ENCODE measurements at places on chromosomes 3 and 15.

DNA sequence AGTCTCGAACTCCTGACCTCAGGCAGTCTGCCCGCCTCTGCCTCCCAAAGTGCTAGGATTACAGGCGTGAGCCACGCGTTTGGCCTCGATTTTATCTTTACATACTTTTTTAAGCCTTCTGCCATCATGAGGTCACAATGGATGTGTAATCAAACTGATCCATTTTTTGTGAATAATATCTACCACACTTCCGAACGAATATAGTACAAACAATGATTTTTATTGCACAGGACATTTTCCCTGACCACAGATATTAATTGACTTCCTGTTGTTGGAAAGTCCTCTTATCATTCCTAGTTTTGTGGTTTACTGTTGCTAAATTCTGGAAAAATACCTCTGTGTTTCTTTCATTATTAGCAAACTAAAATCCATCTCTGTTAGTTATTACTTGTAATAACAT, 68.9 kb downstream of the MINDY2 start:
- no peak for DNase-seq

DNA sequence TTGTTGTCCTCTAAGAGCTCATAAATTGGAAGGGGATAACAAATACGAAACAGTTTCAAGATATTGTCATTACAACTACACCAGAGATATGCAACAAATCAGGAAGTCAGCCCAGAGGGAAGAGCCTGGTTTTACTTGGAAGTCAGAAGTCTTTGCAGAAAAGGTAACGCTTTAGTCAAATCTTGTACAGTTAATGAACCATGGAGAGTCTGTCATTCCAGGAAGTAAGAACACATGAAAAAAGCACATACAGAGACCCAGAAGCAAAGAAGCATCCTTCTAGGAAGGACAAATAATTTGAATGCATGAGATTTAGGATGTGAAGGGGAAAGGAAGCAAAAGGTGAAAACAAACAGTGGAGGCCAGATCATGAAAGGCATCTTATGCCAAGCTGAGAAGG, 19.6 kb downstream of the DYNC1LI1 start:
- DNase-seq, result no peak

DNA sequence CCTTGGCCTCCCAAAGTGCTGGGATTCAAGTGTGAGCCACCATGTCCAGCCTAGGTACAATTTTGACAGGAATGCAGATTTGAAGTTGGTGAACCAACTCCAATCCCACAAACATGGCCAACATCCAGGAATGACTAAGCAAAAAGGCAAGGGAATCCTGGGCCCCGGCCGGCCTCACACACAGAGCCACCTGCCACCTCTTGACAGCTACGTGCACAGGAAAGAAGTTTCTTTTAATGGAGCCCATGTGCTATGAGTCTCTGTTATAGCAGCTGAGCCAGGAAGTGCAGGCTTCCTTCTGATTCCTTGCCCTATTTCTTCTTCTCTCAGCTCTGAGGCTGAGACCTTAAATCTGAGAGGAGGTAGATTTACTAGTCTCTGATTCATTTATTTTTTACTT, 8.8 kb downstream of the TMEM40 start:
- no peak for DNase-seq

GRCh38 chr15:33094336-33094735, 100.2 kb downstream of the FMN1 start:
- DNase-seq, result no peak

GRCh38 chr3:58021072-58021959, 13.1 kb downstream of the FLNB start:
- DNase-seq, result no peak

DNA sequence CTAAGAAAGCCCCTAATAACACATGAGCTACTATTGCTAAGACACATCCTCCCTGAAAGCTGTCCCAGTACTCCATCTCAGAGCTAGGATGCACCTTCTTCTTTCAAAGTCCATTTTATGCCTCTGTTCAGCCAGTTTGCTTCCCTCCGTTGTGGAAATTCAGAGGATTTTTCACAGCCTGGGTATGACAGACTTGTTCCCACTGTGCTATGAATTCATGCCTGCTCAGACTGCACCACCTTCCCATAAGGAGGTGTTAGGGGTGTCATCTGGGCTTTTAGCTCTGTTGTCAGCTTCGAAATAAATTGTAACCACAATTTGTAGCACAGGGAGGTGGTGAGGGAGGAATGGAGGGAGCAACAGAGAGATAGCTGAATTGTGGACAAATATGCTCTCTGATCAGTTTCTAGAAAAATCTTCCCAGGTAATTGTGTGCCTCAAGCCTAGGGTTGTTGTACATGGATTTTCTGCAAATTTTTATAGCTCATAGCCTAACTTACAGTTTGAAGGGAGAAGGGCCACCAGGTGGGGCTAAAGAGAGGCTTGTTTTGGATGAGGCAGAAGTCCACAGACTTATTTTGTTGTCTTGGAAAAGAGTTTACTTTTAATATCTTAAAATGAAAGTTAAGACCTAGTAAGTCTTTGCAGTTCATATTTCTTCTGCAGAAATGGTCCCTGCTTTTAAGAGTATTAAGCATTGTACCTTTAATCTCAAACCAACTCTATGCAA, 462.0 kb downstream of the PDCD6IP start:
- no peak for DNase-seq

DNA sequence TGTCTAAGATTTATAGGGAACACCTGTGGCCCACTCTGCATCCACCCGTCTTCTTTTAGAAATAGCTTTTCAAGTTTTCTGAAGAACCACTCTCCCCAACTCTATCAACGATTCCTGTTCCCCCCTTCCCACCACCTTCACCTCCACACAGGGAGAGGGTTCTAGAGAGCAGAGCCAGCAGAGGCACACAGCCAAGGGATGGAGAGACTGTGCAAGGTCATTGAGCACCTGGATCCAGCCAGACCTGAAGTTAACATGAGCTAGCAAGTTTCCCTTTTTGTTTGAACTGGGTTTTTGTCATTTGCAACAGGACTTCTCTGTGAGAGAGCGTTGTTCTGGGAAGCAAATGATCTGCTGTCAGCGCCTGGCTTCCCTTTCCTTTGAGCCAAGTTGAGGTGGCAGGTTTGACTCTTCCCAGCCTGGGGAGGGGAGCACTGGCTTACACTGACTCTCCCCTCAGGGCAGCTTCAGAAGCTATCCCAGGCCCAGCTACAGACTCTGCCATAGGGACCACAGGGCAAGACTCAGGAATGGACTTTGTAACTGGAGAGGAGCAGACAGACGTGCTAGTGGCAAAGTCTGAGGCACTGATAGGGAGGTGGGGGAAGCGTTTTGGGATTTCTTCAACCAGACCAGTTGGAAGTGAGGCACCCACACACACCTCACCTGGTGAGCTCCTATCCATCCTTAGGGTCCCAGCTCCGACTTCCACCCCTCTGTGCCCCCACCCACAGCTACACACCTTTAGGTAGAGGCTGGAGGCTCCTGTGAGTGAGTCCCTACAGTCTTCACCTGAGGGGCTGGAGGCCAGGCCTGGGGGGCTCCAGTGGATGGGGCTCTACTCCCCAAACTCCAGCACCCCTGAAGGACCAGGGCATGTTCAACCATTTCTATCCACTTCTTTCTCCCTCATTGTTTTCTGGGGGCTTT, 19.4 kb upstream of the PLXNA1 start:
- DNase-seq, result no peak

- no peak for DNase-seq
Observed at GRCh38 chr3:55521064-55521737, 34.1 kb upstream of the WNT5A start.

DNA sequence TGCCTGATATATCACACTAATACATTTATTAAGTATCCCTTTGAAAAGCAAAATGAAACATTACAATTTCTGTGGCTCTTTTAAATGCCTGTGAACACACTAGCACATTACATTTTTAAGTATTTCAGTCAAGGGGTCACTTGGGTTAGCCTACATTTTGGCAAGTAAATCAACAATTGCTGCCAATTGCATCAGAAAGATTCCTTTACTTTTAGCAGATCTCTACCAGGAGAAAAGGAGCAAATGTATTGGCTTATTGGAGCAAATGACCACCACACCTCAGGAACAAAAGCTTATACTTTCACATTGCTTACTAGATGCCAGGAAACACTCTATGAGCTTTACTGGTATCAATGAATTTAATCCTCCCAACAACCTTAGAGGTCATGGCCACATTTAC, 947.1 kb downstream of the FHIT start:
- DNase-seq, result no peak

DNA sequence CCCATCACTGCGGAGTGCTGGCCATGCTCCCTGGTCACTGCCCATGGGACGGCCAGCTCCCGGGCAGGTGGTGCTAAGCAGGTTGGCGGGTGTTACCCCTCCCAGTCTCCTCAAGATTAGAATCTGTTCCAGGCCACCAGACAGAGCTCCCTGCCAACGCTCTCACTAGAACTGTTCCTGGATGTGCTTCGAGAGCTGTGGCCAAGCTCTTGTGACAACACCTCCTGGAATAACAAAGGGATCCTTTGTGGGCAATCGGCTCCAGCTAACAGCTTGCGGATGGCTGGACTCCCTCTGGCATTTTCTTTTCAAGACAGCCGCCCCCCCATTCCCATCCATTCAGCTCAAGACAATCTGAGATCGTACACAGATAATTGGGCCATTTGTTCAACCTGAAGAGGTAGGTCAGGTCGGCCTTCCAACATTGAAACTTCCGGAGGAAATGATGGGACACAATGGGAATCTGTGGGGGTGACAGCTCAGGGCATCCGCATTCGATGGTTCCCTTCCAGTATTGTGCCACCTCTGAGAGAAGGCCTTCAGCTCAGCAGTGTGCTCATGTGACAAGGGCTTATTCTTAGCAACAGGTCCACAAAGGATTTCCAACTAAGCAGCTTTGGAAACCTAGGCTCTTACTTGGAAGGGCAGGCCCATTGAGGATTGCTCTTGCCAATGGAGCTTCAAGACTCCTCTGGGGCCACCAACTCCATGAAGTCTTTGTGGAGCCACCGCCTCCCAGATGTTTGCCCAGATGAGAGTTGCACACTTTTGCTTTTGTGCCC, 11.6 kb upstream of the EPHB3 start:
- no peak for DNase-seq

- no peak for DNase-seq
Observed at GRCh38 chr3:186983659-186984058, 53.3 kb downstream of the ST6GAL1 start.

DNA sequence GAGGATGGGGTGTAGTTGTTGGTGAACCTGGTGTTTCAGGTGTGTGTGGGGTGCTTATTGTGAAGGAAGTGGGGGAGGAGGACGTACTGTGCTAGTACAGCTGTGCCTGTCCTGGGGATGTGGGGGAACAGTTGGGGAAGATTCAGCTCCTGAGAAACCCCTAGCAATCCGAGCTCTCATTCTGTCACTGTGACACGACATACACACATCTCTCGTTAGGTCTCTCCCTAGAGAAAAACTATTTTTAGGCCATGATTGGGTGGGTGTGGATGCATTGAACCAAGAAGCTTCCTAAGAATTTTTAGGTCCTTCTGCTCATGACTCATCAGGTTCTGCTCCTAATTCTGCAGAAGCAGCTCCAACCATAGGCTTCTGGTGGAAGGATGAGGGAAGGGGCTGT, 54.3 kb downstream of the SLC30A4 start:
- DNase-seq, result no peak

DNA sequence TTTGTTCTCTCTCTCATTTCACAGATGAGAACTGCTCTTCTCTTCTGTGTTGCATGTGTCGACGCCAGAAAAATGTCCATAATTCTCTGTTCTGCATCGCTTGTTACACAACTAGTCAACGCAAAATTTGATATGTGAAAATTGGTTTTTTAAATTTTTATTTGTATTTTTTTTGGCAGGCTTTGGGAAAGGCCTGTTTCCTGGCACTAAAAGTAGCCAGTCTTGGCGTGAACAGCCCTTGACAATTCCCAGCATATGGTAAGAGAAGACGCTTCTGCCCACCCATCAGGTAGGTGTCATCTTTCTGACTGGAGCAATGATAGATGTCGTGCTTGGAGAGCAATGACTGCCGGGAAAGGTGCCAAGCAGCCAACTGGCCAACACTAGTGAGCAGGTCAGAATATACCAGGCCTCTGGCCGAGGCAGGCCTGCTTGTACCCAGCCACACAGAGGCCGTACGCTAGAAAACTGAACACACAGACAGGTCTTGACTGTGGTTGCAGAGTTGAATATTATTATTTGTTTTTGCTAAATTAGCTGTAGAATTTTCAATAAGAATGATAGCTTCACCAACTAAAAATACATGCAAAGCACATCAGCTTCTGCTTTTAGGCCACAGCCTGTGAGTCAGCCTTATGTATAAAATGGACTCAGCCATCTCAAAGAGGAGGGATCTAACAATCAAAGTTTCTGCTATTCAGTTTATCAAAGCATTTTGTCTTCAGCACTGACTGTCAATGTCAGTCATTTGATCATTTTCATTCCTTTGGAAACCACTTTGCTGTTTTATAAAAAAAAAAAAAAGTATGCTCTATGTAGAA, 837.5 kb downstream of the MCTP2 start:
- no peak for DNase-seq

DNA sequence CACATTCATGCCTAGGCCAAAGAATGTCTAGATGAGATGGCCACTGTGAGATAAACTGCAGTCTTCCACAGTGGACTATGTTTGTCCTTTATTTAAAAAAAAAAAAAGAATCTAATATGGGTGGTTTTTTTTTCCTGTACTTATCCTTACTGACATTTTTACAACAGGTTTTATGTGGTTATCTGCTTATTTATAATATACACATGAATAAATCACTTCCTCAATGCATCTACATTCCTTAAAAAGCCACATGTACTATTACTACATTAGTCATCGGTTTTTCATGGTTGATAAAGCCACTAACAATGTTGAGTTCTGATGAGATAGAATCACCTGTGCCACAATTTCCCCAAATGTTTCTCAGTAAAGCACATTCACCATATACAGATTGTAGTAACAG, 341.3 kb upstream of the THBS1 start:
- DNase-seq, result no peak

DNA sequence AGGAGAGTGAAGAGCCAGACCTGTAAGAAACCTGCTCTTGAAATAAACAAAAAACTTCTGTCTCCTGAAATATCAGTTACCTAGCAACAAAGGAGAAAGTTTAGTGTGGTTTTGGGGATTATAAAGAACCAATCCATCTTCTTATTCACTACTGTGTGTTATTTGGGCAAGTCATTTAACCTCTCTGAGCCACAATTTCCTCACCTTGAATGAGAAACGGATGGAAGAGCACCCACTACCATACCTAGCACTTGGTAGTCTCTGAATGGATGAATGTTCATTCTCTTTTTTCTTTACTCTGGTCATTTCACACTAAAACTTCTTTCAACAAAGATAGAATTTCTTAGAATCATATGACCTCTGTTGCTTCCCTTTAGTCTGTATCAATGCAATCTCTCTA, 45.2 kb downstream of the PTPN9 start:
- DNase-seq, result no peak

All from activated gamma-delta T cell treated with Interleukin-2 at 50 U/mL for 16 hours (primary cell).